ENCODE measurements at places on chromosomes 6 and 20. TPM values are rescaled to one million over a fixed set of nuclear protein-coding genes. Genes with fewer than 3 reads are reported as not detected.
A peak's percentile ranks its signal among the peaks of the same experiment; 100 is the strongest.

DNA sequence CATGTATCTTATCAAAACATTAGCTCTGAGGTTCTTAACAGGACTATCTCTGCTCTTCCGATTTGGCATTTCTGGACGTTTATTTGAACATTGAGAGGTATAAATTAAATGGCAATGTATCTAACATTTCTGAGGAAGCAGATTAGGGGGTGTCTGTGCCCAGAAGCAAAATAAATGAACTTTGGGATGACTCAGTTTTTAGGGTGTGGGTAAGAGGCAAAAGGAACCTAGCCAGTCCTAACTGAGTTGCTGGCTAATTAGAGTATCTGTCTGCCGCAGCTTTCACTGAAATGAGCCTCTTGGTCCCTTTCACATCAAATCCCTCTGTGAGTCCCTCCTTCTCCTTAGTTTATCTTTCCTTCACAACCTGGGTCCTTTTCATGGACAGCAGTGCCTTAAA lies 1.1 kb downstream of the RNF144B start:
- DNase-seq: no peak

DNA sequence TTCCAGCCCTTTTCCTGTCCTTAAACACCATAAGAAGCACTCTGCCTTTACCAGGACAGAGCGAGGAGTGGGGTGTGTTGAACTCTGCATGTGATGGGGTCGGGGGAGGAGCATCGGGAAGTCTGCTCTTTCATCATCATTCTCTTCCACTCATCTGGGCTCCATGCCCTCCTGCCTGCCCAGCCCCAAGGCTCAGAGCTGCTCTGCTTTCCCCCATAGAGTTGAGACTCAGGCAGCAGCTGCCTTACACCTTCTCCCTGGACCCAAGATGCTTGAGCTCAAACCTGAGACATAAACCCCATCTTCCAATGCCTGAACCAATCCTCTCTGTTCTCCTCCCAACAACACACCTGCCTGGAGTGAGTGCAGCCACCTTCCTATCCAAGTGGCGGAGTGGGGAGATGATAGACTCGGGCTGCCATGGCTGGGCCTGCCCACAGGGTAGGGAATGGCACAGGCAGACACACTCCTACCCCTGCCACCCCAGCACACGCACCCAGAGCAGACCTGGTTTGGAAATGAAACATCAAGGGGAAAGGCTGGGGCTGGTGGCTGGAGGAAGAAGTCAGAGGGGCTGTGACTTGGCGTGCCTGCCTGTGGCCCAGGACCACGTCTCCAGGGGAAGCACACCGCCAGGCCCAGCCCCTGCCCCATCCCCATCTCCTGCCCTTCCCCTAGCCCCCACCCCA lies 28.4 kb downstream of the TFEB start:
- no peak for DNase-seq

GRCh38 chr6:111683157-111683556 lies 77.5 kb upstream of the TRAF3IP2 start:
- DNase-seq: no peak

DNA sequence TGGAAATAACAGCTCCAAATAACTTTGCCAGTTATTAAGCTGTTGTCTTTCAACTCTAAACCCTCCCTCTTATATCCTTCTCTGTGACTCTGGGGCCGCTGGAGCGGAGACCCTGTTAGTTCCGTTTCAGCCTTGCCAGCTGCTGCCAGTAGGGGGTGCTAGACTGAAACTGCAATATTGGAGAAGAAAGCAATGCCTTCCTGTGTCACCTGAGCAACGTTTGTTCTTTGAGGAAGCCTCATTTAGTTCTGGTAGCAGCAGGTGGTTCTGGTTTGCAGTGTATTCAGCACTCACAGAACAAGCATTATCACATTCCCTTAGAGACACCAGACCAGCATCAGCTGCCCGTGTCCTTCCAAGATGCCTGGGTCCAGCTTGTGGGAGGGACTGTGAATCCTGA lies 22.9 kb upstream of the JAG1 start:
- peak; percentile 77 for DNase-seq

GRCh38 chr6:53214172-53214571 lies 65.5 kb upstream of the GCM1 start:
- no peak for DNase-seq

DNA sequence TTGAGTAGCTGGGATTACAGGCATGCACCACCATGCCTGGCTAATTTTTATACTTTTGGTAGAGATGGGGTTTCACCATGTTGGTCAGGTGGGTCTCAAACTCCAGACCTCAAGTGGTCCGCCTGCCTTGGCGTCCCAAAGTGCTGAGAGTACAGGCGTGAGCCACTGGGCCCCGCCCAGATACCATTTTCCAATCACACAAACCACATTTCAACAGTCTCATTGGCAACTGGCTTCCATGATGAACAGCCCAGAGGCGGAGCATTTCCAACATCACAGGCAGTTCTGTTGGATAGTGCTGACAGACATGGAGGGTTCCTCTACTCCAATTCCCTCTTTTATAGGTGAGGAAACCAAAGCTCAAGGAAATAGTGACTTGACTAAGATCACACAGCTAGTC lies 43.9 kb upstream of the PLCB4 start:
- DNase-seq: no peak

GRCh38 chr20:1087311-1087905 lies 31.0 kb upstream of the PSMF1 start:
- no peak for DNase-seq

- no peak for DNase-seq
These were observed 70.8 kb downstream of the TPD52L1 start for GRCh38 chr6:125224231-125224861.

DNA sequence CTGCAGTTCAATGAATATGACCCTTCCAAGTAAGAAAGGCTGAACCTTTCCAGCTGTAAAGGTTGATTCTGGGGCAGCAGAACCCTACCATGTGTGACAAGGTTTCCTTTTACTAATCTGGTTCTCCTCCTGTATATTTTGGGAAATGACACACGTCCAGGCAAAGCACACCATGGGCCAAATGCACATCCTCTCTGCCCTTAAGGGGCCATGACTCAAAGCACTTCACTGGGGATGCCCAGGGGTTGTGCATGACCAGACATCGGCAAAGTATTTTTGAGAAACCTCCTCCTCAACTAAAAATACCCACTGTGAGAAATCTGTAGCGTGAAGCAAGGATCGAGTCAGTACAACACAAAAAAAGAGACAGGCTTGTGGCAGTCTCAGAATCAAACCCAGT lies 174.7 kb downstream of the BACH2 start:
- no peak for DNase-seq

The TSPO2 gene
- not detected for total RNA-seq
